ENCODE measurements at places on chromosomes 7 and 10.

DNA sequence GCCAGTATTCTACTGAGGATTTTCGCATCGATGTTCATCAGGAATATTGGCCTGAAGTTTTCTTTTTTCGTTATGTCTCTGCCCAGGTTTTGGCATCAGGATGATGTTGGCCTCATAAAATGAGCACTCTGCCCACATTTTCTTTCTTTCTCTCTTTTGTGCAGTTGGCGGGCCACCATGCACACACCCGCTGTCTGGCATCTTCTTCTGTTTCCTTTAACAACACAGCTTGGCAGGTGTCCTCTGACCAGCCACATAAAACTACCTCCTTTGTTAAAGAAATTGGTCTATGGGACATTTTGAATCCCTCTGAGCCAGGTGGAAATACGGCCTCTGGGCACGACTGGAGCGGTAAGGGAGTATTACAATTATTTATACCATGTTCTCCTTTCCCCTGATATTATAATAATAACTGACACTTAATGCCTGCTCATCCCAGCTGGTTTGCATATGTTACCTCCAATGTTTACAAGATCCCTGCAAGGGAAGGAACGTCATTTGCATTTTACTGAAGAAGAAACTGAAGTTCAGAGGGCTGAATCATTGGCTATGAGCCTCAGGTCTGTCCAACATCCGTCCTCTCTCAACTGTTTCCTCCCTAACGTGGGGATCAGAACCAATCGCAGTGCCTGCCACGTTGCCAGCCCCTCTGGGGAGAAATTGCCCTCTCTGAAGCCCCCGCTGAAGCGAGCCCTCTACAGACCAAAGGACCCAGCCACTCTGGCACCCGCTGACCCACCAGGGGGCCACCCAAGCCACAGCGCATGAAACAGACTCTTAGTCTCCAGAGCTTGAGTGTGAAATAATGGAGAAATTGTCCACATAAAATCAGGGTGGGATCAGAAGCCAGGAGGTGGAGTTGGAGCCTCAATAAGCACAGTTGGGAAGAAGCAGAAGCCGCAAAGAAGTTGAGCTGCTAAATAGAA is 125.0 kb upstream of the FOXK1 start:
- no peak for DNase-seq

GRCh38 chr7:135414850-135415439 is 95.0 kb downstream of the CNOT4 start:
- DNase-seq: peak; percentile 65

GRCh38 chr10:132722394-132723329 is 63.3 kb downstream of the NKX6-2 start:
- no peak for DNase-seq

GRCh38 chr10:58827381-58827780 is 314.7 kb downstream of the BICC1 start:
- no peak for DNase-seq

DNA sequence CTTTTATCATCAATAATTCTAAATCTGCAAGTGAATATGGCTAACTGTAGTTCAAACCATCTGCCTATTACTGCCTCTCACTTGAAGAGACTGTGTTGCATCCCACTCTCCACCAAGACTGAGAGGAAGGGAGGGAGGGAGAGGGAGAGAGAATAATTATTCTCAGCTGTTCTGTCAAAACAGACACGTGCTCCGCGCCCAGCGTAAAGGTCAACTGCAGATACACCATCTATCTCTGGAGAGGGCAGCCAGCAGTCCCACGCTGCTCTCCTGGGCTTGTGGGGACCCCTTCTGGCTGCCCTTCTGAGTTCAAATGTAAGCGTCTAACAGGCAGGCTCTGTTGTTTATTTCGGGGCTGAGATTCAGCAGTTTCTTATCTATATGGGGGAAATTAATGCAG is 625.5 kb upstream of the GALNT17 start:
- DNase-seq: no peak

- no peak for DNase-seq
Observed at GRCh38 chr10:107966826-107967225, 802.3 kb upstream of the SORCS1 start.

- no peak for DNase-seq
Observed at GRCh38 chr10:105875050-105875449, 1234.0 kb downstream of the SORCS3 start.

DNA sequence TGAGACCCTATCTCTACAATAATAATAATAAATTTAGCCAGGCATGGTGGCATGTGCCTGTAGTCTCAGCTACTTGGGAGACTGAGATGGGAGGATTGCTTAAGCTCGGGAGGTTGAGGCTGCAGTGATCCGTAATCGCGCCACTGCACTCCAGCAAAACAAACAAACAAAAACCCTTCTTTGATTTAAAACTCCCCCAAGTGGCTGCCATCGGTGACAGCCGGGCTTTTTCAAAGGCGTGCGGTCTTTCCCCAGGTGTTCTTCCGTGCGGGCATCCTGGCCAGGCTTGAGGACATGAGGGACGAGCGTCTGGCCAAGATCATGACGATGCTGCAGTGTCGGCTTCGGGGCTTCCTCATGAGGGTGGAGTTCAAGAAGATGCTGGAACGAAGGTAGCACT is 1.9 kb upstream of the MYH16 start:
- DNase-seq: no peak

- no peak for DNase-seq
Observed at GRCh38 chr7:100893910-100894721, 1.6 kb downstream of the ACHE start.

DNA sequence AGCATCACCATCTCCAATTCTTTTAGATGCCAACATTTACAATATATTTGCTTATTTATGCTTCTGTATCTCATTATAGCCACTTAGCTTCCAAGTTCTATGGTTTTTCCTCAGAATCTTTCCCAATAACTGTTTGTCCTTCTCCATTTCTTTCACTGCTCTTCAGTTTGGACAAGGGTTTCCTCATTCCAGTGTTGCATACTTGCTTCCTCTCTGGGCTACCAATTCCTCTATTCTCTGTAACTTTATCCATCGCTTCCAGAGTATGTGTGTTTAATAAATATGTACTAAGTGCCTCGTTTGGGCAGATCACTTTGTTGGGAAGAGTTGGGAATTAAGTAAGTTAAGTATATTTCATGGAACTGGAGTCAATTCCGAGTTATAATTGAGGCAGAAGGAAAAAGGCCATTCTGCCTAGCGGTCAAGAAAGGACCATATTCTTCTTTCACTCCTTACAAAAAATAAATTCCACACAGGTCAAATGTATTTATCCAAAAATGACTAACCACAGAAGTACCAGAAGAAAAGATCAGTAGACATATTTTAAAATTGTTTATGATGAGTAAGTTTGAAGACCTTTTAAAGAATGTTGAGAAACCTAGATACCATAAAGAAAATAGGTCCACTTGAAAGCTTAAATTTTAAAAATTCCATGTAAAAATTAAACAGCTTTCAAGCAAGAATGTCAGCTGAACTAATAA is 10.8 kb downstream of the STAMBPL1 start:
- peak; percentile 30 for DNase-seq

- no peak for DNase-seq
Observed at GRCh38 chr7:46245586-46246111, 324.6 kb upstream of the IGFBP3 start.

DNA sequence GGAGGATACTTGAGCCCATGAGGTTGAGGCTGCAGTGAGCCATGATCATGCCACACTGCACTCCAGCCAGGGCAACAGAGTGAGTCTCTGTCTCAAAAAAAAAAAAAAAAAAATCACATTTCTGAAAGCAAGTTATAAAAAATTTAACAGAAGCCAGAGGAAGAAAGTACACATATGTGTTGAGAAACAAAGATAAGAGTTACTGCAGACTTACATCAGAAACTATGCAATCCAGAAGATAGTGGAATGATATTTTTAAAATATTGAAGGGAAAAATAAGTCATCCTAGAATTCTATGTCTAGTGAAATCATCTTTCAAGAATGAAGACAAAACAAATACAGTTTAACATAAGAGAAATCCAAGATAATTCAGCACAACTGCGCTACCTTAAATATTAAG is 46.9 kb downstream of the ZNF518A start:
- DNase-seq: no peak

DNA sequence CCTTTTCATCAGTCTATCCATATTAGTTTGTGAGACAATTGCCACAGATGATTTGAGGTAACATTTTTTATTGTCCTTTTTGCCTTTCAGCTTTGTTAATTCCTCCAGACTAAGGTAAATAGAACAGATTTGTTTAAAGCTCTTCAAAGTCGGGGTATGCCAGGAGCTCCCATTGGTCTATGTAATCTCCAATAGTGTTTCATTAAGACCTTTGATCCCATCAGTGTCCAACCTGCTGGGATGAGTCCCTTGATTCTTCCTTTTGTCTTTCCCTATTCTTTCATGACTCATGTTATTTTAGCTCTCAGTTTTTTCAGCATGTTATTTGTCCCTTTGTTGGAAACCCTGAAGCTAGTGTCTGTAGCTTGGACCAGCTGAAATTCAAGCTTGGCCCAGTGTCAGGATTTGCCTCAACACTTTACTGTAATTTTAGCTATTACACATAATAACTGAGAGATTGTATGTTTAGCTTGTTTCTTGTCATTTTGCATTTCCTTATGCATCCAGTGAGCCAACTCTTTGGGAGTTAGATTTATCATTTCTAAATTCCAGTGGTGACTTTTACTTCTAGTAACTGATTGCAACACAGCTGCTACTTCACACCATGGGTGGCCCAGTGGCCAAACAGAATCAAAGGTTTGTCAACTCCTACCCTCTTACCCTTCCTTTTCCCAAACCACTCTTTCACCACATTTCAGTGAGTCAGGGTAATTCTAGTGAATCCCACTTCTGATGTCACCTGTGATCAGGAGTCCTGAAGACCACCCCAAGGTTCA is 15.3 kb downstream of the AGBL3 start:
- DNase-seq: peak; percentile 7

DNA sequence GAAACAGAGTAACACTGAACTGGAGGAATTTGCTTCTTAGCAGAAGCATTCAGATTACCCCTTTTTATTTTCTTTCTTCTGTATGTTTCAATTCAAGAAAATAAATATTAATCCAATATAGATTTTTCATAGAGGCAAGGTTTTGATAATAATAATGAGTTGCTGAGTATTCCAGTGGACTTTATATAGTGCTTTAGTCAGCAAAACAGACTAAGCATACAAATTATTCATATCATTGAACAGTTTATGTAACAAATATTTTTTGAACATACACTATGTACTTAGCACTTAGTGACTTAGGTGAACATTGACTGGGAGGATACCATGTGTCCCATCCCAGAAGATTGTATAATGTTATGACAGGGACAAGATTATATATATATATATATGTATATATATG is 32.0 kb downstream of the PPP1R9A start:
- no peak for DNase-seq

- DNase-seq: no peak
Observed at GRCh38 chr7:113408999-113409398, 290.6 kb upstream of the SMIM30 start.

DNA sequence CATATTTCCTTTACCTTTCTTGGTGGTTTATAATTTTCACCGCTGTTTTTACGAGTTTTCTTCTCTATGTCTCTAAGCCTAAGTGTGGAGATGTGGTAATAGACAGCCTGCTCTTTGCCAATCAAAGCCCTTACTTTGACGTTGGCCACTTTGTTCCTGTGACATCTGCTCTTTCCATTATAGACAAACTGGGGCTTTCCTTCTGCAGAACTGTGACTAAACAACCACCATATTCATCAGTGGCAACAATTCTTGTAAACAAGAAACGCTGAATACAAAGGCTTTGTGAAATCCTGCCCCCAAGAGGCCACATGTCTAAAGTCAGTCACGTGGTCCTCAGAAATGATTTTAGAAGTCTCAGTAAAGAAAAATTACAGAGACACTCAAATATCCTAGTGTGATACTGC is 59.6 kb upstream of the CAPZA2 start:
- DNase-seq: peak; percentile 73

DNA sequence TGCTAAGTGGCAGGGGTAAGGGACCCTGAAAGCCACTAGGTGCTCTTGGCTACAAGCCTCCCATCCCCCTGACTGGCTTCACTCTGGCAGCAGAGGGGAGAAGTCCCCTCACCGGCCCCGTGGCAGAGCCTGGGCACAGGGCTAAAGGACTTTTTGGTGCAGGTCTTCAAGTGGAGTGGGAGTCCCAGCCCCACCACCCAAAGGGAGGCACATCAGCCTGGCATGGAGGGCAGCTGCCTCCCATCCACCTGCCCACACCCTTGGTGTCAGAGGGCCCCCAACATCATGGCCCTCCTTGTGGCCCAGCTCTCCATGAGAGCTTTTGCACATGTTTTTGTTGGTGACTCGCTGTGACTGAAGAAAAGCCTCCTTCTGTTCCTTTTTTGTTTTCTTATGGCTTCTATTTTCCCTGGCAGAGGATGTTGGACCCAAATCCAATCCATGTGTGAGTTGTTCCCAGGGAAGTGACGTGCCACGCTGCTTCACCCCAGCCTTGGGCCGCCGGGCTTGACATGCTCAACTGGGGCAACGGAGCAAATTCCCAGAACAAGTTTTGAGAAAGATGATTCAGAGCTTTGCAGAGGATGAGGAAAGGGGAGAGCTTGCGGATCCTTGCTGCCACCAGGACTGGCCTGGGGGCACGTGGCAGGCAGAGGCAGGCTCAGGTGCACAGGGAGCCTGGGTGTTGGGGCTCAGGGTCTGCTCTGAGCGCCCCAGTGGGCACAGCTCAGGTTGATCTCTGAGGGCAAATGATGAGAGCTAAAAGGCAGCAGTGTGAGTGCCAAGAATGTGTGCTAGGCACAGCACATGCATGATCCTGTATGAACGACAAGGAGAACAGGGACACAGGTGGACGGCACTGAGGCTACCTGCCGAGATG is 1.9 kb upstream of the AEBP1 start:
- DNase-seq: no peak

- DNase-seq: no peak
Observed at GRCh38 chr10:79340646-79341244, 6.5 kb upstream of the PPIF start.

DNA sequence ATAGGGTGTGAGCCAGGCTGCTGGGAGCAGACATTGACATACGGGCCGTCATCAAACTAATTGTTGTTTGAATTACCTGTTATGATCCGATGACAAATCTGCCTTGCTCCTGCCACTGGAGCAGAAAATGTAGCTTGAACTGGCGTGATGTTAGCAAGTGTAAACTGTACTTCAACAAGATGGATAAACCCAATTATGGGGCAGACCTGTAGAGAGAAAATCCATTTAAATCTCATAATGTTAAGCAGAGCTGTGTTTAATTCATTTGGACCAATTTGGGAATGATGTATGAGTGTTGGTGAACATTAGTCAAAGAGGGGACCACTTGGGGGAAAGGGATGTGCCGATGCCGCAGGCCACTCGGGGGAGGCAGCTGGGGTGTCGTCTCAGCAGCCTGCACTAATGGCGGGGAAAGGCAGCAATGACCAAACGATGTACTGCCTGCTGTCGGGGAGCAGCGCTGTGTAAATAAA is 27.4 kb downstream of the TCF7L2 start:
- DNase-seq: no peak

GRCh38 chr10:7408291-7409044 is 2.4 kb downstream of the SFMBT2 start:
- peak; percentile 67 for DNase-seq
